CD4-positive, alpha-beta T cell treated with Interleukin-12 subunit alpha and Interleukin-12 subunit beta, for 1 hour (primary cell): ENCODE measurements at places on chromosomes 5 and 9.

GRCh38 chr9:136326761-136327303 lies 507 bp upstream of the GPSM1 start:
- DNase-seq: no peak

GRCh38 chr9:132833550-132834121 lies 44.4 kb downstream of the AK8 start:
- no peak for DNase-seq

DNA sequence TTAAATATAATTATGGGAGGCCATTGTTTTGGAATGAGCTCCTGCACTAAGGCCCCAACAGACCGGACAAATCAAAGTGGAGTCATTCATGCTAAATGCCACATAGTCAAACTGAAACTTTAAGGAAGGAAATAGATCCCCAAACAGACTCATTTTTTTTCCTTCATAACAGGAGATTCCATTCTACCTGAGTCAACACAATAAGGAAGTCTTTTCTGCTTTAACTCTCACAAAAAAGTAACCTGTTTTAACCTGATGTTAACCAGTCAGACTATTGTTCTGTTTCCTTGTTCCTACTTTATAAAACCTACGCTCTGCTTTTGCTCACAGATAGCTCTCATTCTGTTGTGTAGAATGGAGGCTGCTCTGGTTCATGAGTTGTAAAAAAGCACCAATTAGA lies 234.9 kb downstream of the YTHDC2 start:
- no peak for DNase-seq

GRCh38 chr9:33466565-33467495 lies 6.9 kb downstream of the NOL6 start:
- DNase-seq: peak; percentile 76

GRCh38 chr5:74798977-74799911 lies 32.2 kb downstream of the NSA2 start:
- no peak for DNase-seq

DNA sequence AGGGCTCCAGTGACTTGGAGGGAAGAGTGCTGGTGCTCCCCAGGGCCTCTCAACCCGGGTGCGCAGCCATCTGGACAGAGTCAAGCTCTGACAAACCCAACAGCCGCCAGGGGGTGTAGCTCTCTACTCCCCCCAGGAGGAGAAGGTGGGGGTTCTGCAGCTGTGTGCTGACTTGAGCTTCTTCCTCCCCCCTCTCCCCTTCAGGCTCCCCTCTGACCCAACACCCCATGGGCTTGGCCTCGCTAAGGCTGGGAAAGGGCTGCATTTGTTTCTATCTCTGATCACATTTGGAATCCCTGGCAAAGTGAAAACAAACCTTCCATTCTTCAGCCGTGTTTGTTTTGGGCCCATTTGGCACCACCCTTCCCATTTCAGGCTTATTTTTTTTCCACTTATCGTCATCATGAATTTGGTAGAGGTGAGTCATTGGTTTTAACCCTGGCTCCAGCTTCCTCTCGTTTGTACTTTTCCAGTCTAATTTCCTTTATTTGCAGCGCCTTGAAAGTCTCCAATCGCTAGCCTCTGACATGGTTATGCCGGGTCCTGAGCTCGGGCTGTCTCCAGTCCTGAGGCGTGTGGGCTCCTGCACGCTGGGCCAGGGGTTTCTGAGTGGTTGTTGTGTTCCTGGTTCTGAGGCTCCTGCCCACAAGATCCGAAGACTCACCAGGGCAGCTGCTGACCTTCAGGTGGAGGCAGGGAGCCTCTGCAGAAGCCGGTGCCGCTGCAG lies 36.1 kb downstream of the DAP start:
- DNase-seq: no peak

DNA sequence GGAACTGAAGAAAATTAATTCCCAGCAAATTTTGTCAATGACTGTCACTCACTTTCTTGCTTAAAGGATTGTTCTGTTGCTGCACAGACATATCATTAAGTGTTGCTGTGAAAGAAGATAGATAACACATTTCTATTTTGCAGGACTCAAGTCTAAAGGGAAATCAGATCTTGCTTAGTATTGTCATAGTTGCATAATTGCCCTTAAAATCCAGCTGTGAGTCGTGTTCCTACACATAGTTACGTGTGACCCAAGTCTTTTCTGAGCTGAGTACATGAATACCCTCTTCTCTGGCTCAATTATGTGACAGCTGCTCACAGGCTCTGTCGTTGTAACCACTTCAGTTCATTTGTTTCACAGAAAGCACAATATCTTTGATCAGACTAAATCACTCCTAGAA lies 390.8 kb downstream of the DTWD2 start:
- DNase-seq: no peak

GRCh38 chr9:87464110-87464991 lies 33.3 kb upstream of the DAPK1 start:
- no peak for DNase-seq

DNA sequence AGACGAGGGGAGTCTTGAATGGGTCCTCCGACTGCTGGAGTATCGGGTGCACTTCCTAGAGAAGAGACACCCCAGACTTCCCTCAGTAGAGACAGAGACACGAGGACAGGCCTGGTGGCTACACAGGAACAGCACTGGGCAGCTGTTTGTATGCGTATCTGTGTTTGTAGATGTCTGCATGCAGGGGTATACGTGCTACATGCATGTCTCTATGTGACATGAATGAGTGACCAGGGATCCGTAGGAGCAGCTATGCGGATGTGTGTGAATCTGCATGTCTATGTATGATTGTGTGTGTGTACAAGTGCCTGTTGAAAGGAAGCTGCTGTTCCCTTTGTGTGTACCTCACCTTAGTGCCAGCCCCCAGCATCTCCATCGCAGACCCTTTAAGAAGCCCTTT lies 31.2 kb downstream of the CNTFR start:
- no peak for DNase-seq

DNA sequence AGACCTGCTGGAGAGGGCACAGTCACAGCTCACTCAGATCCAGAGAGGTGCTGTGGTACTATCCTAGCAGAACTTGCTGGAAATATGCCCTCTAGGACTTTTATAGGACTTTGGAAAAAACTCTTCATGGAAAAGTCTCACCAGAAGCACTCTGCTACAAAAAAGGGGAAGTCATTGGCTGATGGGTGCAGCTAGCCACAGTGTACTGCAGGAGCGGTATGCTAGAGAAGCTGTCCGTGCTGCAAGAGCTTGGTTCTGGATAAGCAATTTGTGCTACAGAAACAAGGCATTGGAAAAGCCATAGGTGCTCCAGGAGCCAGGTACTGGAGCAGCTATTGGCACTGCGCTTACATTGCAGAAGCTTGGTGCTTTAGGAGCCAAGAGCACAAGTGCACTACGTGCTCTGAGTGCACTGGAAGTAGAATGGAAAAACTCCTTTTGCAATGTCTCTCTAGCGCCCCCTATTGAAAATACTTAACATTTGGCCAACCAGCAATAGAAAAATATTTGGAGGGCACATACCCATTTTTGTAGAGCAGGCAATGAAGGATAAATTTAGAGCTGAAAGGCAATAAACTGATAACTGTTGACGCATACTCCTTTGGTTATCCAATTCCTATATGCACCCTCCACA lies 83.4 kb downstream of the MEGF10 start:
- no peak for DNase-seq
